ENCODE measurements at places on chromosomes 2 and 18. TPM values are rescaled to one million over a fixed set of nuclear protein-coding genes. Genes with fewer than 3 reads are reported as not detected.

- no peaks in the 10 kb centered on the region for H3K27me3 ChIP-seq
- no peaks in the 10 kb centered on the region for H3K4me1 ChIP-seq
- H3K27ac ChIP-seq: no peak overlapping the region
- ATAC-seq: no peak
Measured at GRCh38 chr2:227033471-227034148, 130.4 kb downstream of the COL4A4 start.

DNA sequence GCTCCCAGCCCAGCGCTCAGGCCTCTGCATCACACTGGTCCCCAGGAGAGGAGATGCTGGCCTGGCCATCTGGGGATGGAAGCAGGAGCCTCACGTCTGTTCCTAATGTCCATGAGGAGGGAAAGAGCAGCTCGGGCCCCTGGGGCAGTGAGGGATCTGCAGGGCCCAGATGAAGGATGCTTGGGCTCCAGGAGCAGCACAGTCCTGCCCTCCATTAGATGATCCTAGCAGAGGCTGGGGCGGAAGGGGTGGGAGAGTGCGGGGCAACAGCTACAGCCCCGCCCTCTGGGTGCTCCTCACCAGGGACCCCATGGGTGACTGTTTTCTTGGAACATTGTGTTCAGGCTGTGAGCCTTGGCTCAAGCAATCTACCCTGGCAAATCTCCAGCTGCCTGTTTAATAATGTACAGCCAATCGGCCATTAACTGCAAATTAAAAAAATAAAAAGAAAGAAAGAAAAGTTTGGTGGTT, 49.7 kb downstream of the TNS1 start:
- H3K27ac ChIP-seq: peak overlapping the region; percentile 79
- H3K4me1 ChIP-seq: peaks cover 9% of the 10 kb centered on the region
- no peaks in the 10 kb centered on the region for H3K36me3 ChIP-seq
- H3K27me3 ChIP-seq: no peaks in the 10 kb centered on the region

DNA sequence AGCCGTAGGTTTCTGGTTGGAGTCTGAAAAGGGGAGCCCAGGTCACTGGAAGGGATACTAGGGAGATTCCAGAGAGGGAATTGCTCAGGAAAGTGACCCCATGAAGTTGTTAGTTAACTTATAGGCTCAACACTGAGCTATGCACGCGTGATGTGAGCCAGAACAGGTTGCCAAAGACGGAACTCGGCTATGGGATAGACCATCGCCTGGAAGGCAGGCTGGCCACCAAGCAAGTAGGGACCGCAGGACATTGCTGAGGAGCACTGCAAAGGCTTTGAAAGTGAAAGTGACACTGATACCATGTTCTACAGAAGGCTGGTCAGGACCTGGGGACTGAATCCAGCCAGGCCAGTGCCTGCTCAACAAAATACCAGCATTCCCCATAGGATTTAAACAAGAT, 7.3 kb downstream of the FARP2 start:
- no peak overlapping the region for H3K4me3 ChIP-seq
- H3K36me3 ChIP-seq: no peaks in the 10 kb centered on the region
- H3K27ac ChIP-seq: no peak overlapping the region
- no peaks in the 10 kb centered on the region for H3K27me3 ChIP-seq
- ATAC-seq: no peak

The ING5 gene
- 31.5 TPM for total RNA-seq
